Hair follicle dermal papilla cell (primary cell): ENCODE measurements at places on chromosomes 1 and 21. TPM values are rescaled to one million over a fixed set of nuclear protein-coding genes. Genes with fewer than 3 reads are reported as not detected.

S100A9 gene
- 0.49 TPM in 1 of 2 replicates, not detected in the other for total RNA-seq

ARHGAP30 gene
- not detected in 2 replicates for total RNA-seq

OR2T10 gene
- not detected in 2 replicates for total RNA-seq

DIO1 gene
- total RNA-seq = not detected in 2 replicates

MTX1 gene
- 28.6 and 39.1 TPM in 2 replicates for total RNA-seq

LRRC8D gene
- 14.1 and 14.3 TPM in 2 replicates for total RNA-seq

CHIT1 gene
- not detected in 2 replicates for total RNA-seq

SLC1A7 gene
- 0.24 TPM in 1 of 2 replicates, not detected in the other for total RNA-seq

SH2D1B gene
- total RNA-seq = not detected in 2 replicates

SLC16A4 gene
- 41.5 and 60.5 TPM in 2 replicates for total RNA-seq

LMX1A gene
- total RNA-seq = not detected in 2 replicates

AMY2A gene
- not detected in 2 replicates for total RNA-seq

LHX8 gene
- total RNA-seq = 0.49 TPM in 1 of 2 replicates, not detected in the other

DCDC2B gene
- not detected in 2 replicates for total RNA-seq

SLC44A3 gene
- 1.7 and 3.2 TPM in 2 replicates for total RNA-seq
